ENCODE measurements at places on chromosomes 3 and 15.

DNA sequence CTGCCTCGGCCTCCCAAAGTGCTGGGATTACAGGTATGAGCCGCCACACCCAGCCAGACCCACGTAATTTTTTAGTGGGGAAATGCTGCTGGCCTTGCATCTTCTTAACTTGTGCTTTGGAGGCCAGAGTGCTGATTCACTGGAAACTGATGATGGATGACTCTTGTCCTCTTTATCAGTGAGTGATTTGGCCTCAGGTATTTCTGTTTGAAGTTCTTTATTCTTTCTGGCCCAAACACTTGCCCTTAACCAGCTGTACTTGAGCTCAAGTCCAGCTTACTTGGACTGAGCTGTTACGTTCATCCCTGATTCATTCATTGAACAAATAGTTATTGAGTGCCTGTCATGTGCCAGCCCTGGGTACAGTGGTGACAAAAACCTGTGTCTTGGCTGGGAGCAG is 4.2 kb downstream of the PTPN23 start:
- DNase-seq = no peak

GRCh38 chr3:124886168-124887056 is 753 bp downstream of the ITGB5 start:
- no peak for DNase-seq

DNA sequence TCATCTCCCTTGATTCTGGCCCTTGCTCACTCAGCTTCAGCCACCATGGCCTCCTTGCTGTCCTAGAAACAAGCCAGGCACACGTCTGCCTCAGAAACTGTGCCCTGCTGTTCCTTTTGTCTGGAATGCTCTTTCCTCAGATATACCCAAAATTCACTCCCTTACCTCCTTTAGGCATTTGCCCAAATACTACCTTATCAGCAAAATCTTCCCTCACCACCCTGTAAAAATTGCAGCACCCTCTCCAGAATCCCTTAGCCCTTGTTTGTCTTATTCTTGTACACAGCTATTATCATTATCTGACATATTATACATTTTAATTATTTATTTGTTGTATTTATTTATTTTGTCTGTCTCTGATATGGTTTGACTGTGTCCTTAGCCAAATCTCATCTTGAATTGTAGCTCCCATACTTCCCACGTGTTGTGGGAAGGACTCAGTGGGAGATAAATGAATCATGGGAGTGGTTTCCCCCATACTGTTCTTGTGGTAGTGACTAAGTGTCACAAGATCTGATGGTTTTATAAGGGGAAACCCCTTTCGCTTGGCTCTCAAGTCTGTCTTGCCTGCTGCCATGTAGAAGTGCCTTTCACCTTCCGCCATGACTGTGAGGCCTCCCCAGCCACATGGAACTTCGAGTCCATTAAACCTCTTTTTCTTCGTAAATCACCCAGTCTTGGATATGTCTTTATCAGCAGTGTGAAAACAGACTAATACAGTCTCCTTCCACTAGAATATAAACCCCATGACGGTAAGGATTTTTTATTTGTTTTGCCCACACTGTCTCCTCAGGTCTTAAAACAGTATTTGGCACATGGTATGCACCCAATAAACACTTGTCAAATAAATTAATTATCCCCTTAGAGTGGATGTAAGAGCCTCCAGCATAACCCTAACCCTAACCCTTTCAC is 60.0 kb upstream of the STT3B start:
- no peak for DNase-seq

- no peak for DNase-seq
These were observed 148.9 kb upstream of the ABI3BP start for GRCh38 chr3:101142160-101142559.

DNA sequence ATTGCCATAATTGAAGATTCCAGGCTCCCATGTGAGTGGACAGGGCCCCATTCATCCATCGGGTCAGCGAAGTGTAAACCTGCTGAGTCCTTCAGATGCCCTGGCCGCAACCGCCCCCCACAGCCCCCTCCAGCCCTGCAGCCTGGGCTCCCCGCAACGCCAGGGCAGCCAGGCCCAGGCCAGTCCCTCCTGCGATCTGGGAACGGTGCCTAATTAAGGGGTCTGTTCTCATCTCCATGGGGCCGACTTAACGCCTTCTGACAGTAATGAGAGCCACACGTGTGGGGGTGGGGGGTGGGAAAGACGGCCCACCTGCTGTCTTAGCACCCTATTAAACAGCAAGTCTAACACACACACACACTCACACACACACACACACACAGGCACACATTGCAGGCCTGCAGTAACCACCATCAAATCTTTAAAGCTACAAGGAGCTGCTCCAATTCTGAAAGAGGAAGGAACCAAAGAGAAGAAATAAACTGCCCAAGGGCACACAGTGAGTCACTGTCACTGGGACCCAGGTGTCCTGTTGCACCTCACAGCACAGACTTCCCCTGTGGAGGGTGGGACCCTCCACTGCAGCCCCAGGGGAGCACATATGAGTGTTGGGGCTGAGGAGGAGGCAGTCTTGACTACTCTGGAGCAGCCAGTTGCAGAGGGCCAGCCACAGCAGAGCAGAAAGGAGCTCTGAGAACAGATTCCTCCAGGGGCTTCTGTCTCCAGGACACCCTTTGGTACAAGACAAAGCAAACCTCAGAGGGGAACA is 31.8 kb upstream of the HES1 start:
- DNase-seq = no peak

- no peak for DNase-seq
These were observed 99.7 kb downstream of the XXYLT1 start for GRCh38 chr3:195171093-195171873.

DNA sequence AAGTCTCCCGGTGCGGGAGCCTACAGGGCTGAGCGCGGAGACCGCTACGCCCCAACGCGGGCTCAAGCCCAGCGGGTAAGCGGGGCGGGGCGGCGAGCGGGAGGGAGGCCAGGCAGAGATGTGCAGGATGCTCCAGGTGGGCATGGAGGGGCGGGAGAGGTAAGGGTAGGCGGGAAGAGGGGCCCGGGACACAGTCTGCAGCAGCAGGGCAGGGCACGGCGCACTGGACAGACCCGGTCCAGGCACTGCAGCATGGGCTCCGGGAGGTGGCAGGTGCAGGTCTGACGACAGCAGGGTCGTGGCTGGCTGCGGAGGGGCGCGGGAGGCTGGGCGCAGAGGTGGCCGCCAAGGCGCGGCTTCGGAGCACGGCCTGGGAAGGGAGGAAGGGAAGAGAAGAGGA is 102.8 kb downstream of the GABRB3 start:
- no peak for DNase-seq

DNA sequence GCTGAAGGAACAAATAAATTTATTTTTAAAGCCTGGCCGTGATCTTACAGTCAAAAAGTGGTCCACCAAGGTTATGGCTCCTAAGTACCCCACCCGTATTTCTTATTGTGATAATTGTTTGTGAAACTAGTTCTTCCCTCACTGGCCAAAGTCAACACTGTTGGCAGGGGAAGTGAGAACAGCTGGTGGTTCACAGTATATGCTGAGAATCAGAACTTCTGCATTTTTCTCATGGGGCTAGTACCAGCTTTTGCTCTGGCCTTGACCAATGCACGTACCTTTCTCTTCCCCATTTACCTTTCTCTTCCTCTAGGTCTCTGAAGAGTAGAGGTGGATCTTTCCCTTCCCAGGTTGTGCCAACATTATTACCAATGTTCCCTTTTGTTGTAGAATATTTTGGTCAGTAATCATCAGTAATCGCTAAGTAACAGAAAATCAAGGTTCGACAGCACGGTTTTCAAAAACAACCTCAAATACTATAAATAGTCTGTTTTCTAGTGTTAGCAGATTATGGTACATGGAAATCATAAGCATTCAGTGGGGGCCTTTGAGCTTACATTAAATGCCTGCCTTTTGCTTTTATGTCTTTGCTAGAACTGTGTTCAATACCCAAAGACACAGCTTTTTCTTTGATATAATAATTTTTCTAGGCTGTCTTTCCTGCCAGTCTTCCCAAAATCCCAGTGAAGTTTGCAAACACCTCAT is 268.0 kb downstream of the LPP start:
- no peak for DNase-seq

DNA sequence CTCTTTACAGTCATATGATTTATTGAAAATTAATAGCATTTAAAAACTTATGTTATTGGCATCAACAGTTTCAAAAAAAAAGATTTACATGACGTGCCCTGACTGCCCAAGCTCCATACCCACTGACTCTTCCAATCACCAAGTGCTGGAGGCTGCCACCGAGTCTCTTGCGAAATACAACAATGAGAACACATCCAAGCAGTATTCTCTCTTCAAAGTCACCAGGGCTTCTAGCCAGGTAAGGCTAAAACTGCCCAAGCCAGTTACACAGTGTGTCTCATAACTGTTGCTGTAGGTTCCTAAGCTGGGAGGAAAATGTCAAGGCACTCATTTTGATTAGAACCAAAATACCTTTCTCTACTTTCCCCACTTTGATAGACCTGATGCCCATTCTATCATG is 4.5 kb downstream of the FETUB start:
- no peak for DNase-seq

GRCh38 chr3:74415731-74416130 is 198.7 kb downstream of the CNTN3 start:
- DNase-seq = no peak

- DNase-seq = no peak
These were observed 776.7 kb downstream of the PLOD2 start for GRCh38 chr3:145384307-145384706.

- DNase-seq = no peak
These were observed 194.8 kb upstream of the PFN2 start for GRCh38 chr3:150165396-150166094.

GRCh38 chr15:77508541-77509243 is 88.0 kb downstream of the HMG20A start:
- no peak for DNase-seq

DNA sequence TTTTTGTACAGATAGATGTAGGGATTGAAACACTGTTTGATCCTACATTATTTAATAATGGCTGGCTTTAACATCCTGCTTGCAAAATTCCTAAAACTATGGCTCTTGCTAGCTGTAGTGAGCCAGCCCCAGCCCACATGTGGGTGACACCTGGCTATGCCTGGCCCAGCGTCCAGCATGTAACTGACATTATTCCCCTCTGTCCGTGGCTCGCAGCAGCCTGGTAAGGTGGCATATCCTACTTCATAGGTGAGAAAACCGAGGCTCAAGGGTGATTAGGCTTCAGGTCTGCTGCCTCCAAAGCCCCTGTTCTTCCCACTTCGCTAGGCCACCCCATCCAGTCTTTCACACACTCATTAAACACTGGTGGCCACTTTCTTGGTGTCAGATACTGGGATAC is 1.6 kb downstream of the CALML4 start:
- DNase-seq = no peak

DNA sequence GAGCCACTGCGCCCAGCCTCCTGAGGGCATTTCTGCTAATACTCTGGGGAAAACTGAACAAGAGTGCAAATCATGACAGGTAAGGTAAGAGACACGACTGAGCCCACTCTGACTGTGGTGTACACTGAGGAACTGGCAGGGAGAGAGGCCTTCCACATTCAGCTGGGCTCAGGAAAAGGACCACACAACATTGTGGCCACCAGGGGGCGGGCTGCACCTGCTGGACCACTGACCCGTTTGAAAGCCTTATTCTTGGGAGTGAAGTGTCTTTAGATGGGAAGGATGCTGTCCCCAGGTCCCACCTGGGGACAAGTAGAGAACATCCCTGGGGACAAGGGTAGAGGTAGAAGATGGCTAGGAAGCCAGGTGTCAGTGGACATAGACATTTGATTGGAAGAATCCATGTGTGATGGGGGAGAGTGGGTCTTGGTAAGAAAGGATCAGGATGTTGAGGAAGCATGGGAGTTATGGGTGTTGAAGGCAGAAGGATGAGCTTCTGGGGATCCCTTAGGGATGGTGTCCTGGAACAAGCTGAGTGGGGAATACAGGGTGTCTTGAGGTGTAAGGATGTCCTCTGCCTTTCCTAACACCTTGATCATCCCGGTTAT is 6.2 kb upstream of the CTDSPL start:
- peak; percentile 55 for DNase-seq

- no peak for DNase-seq
These were observed 129.4 kb downstream of the UACA start for GRCh38 chr15:70633991-70634390.

- no peak for DNase-seq
These were observed 335.1 kb downstream of the SV2B start for GRCh38 chr15:91435113-91435512.

DNA sequence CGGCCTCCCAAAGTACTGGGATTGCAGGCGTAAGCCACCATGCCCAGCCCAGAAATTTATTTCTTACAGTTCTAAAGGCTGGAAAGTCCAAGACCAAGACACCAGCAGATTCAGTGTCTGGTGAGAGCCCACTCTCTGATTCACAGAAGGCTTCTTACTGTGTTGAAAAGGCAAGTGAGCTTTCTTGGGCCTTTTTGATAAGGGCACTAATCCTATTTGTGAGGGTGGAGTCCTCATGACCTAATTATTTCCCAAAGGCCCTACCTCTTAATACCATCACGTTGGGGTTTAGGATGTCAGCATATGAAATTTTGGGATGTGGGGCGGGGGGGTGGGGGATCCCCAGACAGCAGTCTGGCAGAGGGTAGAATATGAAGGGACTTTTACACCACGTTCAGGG is 47.5 kb upstream of the MEX3B start:
- no peak for DNase-seq

DNA sequence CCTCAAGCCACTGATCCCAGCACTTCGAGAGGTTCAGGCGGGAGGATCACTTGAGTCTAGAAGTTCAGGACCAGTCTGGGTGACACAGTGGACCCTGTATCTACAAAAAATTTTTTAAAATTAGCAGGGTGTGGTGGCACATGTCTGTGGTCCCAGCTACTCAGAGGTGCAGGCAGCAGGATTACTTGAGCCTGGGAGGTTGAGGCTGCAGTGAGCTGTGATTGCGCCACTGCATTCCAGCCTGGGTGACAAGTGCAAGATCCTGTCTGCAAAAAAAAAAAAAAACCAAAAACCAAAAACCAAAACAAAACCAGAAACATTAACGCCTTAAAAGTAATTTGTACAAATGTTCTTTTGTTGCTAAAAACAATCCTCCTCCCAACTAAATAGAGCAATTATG is 27.9 kb upstream of the SLC12A8 start:
- DNase-seq = no peak
